Stimulated activated CD8-positive, alpha-beta memory T cell treated with anti-CD3 and anti-CD28 coated beads, Interleukin-12 subunit alpha, Interleukin-12 subunit beta, amount 100 ng/mL, for 4 hours (primary cell): ENCODE measurements at places on chromosomes 3 and 15.

DNA sequence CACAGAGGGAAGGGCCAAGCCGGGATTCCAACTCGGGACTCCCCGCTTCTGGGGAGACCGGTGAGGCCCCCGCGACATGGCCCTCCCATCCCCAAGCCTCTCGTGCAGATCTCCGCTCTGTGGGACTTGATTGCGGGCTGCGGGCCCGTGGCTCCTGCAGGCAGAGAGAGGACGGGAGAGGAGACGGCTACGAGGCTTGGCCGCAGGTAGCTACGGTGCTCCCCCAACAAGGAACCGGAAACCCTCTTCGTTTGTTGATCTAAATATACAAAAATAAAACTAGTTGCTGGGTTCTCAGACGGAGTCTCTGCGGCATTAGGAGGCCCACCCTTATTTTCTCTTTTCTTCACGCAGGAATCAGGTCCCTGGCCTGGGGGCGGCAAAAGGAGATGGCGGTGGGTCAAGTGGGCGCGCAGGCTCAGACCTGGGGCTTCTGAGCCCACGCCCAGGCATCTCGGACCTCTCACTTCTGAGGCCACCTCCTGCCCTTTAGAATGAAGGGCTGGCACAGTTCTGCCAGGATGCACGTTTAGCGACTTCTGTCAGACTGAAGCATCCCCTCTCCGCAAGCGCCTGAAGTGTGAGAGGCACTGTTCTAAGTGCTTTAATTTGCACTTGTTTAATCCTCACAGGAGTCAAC is 10.9 kb downstream of the GNB5 start:
- no peak for DNase-seq

- no peak for DNase-seq
Observed at GRCh38 chr15:63210151-63211091, 21.0 kb downstream of the RAB8B start.

DNA sequence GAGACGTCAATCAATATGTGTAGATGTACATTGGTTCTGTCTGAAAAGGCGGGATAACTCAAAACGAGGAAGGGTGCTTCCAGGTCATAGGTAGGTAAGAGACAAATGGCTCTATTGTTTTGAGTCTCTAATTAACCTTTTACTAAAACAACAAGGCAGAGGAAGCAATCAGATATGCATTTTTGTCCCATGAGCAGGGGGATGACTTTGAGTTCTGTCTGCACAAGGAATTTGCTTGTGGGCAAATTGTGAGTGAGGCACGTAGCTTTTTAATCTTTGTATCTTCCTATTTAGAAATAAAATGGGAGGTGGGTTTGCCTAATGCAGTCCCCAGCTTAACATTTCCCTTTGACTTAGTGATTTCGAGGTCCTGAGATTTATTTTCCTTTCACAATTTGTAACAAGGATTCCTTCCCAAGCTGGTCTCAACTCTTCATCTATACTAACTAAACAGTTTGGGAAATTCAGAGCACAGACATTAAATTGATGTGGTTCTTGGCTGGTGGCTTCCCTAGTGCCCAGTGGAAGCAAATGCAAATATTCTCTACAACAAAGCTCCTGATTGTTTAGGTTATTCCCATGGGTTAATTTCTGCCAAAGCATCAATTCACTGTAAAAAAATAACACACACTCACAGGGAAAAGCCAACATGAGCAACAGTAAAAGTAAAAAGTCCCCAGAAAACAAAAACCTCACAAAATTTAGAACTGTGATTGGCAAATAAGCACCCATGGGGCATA is 738.8 kb upstream of the SGO1 start:
- no peak for DNase-seq

- DNase-seq: no peak
Observed at GRCh38 chr3:159472611-159473010, 516.0 kb upstream of the IL12A start.

GRCh38 chr3:58899159-58899952 is 150.5 kb downstream of the CFAP20DC start:
- peak; percentile 2 for DNase-seq

- DNase-seq: no peak
Observed at GRCh38 chr3:168047190-168047795, 48.4 kb downstream of the GOLIM4 start.

- DNase-seq: no peak
Observed at GRCh38 chr15:37715101-37715500, 219.3 kb upstream of the TMCO5A start.

DNA sequence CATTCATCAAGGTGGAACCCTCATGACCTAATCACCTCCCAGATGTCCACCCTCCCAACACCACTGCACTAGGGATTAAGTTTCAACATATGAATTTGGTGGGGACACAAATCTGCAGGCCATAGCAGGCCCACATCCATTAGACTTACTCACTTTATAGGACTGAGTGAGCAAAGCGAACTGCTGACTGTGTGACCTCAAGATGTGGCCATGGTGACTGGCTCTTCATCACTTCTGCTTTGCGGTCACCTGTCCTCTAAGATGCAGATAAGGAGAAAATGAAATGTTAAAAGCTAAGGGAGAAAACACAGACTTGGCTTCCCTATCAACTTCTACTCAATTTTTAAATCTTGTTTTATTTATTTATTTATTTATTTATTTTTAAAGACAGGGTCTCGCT is 14.5 kb upstream of the DCP1A start:
- no peak for DNase-seq

- no peak for DNase-seq
Observed at GRCh38 chr3:179147514-179147872, 664 bp upstream of the PIK3CA start.

GRCh38 chr3:42662813-42663535 is 9.5 kb downstream of the ZBTB47 start:
- no peak for DNase-seq

DNA sequence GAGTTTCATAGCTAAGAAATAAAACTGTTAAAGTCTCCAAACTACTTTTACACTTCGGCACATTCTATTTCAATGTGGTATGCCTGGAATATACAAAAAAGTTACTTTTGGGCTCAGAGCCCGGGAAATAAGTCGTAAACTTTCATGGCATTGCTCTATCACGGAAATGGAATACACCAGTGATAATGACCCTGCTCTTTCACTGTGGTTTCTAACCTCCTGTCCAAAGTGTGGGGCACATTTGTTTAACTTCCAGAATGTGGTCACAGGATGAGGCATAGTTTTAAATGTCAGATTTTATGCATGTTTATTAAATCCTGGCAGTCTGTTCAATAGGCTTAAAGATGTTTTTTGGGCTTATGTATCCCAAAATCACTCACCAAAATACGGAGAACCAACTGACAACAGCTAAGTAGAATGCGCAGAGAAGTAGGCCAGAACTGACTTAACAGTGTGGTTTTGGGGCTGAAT is 5.1 kb downstream of the CXCR6 start:
- DNase-seq: no peak

GRCh38 chr15:51759557-51760070 is 8.2 kb downstream of the TMOD2 start:
- no peak for DNase-seq

GRCh38 chr3:119342176-119342575 is 48.0 kb downstream of the ARHGAP31 start:
- DNase-seq: no peak

DNA sequence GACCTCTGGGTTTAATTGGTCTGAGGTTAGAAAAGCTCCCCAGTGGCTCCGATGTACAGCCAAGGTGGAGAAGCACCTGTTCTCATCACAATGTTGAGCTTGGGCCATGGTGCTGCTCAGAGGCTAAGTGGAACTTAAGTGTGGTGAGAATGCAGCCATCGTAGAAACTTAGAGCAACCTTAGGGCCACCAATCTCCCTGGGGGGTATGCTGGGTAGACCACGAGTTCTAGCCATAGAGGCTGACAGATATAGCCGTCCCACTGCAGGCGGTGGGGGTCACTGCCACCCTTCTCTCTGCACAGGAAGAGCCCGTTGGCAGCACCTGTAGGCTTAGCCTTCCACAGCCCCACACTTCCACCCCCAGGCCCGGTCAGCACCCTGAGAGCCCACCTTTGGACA is 38.0 kb downstream of the MGLL start:
- DNase-seq: no peak

- DNase-seq: no peak
Observed at GRCh38 chr15:81302701-81303109, 21.2 kb downstream of the STARD5 start.
